ENCODE measurements at places on chromosomes 2 and 18.

DNA sequence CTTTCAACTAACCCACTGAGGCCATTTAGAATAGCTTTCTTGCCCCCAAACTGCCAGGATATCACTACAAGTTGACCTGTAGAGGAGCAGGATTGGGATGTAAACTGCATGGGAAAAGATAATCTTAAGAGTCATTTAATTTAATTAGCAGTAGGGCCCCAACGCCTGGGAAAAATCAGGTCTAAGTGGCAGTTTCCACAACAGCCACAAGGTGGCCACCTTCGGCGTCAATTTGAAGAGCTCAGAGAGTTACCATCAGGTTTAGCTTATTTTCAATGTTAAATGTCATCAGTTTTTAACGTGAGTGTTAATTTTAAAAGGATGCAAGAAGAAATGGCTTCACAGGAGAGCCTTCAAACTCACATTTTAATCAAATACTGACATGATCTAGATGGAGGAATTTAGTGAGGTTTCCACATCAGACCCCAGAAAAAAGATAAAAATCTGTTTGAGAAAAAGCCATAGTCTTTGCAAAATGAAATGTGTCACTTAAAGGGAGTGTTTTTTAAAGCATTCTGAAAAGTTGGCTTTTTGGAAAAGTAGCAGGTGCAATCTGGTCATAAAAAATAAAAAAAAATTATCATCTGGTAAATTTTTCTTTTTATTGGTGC is 77.3 kb upstream of the UPP2 start:
- peak; percentile 34 for DNase-seq

DNA sequence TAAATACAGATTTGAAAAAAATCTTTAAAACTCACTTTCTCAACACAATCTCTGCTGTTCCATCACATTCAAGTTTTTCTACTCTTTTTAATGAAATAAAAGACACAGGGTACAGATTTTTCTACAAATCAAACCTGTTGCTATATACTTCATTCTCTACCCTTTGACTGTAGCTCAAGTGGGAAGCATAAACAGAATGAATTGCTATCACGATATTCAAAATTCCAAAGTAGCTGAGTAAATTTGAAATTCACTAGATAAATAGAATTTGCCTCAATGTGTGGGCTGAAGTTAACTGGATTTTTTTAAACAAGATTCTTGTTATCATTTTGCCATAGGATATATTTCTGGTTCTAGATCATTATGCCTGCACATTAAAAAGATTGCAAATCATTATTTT is 185.9 kb downstream of the ZNF521 start:
- no peak for DNase-seq

DNA sequence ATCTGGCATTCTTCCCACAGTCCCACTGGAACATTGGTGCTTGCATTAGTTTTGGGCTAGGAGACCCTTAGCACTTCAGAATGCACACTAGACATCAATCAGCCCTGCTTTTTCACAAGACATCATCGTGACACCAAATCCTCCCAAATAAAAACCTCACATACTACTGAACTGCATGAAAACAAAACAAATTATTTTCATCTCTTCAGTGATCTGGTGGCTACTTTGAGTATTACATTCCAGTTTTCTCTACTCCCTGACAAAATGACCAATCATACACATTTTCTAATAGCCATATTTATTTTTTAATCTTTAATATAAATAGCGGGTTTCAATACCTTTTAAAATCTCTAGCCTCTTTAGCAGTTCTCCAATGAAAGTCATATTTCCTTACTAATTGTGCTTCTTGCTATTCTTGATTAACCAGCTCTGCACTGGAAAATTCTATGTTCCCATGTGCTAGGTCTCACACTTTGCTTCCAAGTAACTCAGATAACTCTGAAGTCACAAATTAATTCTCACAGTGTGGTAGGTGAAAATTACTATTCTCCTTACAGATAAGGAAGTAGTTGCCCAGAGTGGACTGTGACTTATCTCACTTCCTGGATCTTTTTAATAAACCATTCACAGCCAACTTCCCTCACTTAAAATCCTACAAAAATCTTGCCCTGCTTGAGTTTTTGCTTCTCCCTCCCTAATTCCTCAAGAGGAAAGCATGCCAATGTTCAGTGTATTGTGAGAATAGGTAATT is 82.5 kb upstream of the EPB41L3 start:
- DNase-seq, result peak; percentile 19

DNA sequence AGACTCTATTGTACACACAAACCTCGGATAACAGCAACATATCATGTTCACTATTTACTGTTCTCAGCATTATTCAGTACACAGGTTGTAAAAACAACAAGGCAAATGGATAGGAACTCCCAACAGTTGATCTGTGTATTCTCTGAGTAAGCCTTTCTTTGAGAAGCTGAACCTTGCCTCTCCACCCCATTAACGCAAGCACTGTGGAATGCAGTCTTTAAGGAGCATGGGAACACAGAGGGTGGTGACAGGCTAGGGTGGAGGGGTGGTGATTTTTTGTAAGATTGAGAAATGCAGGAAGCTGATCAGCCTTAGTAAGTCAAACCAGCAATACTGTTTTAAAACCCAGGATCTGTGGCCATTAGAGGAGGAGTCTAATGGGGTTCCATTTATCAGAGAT is 19.6 kb upstream of the SERPINB11 start:
- DNase-seq, result no peak

DNA sequence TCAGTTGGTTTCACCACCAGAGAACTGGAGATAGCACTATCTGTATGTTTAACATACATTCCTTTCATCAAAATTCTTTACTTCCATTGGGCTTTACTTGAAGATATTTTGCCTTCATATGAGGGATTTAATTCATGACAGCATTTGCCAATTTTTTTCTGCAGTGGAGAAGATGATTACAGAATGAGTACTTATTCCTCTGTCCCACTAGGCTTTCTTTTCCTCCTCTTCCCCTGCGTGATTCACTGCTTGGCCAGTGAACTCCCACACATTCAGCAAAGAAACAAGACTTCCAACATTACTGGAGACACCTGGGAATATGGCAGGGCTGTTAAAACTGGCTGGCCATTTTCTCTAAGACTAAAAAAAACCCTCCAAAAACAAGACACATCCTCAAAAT is 425.8 kb upstream of the KCNH7 start:
- no peak for DNase-seq

DNA sequence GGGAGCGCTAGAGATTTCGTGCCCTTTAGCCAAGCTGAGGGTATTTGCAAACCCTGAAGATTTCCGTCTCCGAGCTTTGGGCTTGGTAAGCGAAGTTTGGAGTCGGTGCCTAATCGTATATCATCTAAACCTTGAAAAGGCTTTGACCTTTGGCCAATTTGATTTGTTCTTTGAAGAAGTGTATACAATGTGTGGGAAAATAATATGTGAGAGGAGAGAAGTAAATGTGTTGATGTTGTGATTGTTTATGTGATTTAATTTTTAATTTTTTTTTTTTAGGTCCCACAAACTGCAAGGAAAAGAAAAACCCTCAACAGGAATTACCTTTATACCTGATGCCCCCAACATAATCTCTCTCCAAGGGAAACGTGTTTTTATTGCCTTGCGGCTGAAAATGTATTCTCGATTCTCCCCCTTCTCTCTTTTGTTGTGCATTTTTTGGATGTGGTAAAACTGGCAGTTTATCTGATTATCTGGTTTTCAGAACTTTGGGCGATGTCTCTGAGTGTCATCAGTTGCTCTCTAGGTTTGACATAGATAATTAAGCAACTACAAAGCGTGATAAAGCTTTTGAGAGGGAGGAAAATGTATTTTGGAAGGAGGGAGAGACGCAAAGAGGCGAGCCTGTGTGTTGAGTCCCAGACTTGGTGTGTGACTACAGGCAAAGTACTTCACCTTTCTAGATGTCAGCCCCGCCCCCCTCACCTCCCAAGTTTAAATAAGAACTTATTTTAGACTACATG is 912 bp upstream of the FBXO11 start:
- DNase-seq, result peak; percentile 7

GRCh38 chr2:11775384-11775783 is 29.0 kb downstream of the LPIN1 start:
- peak; percentile 69 for DNase-seq

- DNase-seq, result peak; percentile 67
Measured at GRCh38 chr18:79950515-79951341, 725 bp downstream of the SLC66A2 start.

Measured in inflammatory macrophage treated with lipopolysaccharide for 4 hours (primary cell).